RPMI7951 (cell line): ENCODE measurements at places on chromosomes 3 and 15. TPM values are rescaled to one million over a fixed set of nuclear protein-coding genes. Genes with fewer than 3 reads are reported as not detected.

GRCh38 chr15:68231102-68231818 lies 1.7 kb upstream of the CLN6 start:
- DNase-seq = no peak

GRCh38 chr3:139532976-139533375 lies 6.6 kb downstream of the RBP1 start:
- DNase-seq = peak; percentile 27

DNA sequence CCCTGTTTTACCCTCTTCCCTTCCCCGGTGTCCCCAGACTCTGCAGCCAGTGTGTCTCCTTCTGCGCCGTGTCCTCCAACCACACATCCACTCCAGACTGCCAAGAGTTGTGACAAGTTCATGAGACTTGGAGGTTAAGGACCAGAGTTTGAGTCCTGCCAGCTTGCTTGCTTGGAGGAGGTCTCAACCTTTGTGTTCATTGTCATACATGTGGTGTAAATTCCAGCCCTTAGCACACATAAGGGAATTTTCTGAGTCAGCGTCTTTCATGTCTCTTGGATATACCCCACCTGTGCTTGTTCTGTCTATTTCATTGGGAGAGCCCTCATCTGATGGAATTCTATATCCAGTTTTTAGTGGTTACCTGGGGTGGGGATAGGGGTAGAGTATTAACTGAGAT lies 13.3 kb downstream of the CORO2B start:
- no peak for DNase-seq

GRCh38 chr3:59821274-59821673 lies 771.4 kb upstream of the CFAP20DC start:
- peak; percentile 17 for DNase-seq

GRCh38 chr3:39000008-39000450 lies 51.7 kb downstream of the SCN11A start:
- peak; percentile 65 for DNase-seq

- no peak for DNase-seq
Observed at GRCh38 chr3:50630394-50630793, 13.4 kb downstream of the MAPKAPK3 start.

The FANCD2OS gene
- not detected in 2 replicates for total RNA-seq

The ITIH4 gene
- 0.48 and 0.68 TPM in 2 replicates for total RNA-seq
